ENCODE measurements at places on chromosomes 12 and 14.

DNA sequence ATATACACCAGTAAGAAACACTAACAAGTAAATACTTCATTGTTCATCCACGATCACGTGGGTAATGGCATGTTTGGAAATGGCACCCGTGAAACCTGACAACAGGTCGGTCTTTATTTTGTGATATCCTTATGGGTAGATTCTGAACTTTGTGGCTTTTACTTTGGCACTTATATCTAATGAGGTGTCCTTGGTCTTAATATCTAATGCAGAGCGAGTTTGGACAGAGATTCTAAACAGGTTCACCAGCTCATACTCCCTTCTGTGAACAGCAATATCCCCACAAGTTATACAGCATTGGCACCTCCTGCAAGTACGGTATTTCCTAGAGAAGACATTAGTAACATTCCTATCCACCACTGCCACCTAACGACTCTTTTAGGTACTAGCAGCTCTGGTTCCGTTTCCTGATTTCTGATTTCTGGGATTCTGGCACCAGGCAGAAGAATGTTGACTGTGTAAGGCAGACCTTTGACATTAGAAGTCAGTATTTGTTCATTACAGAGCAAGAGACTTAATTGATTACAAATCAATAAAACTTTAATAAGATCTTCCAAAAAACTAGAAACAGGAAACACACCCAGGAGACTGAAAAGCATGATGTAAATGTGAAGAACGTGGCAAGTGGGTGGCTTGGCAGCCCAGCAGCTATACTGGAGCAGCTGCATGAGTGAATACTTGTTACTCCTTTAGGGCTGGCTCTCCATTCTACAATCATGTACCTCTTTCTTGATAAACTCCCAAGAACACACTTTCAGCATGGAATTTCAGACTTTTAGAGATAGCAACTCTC, 2.5 kb downstream of the ANG start:
- peak; percentile 45 for DNase-seq

- no peak for DNase-seq
These were observed 8.0 kb downstream of the DUSP6 start for GRCh38 chr12:89344043-89344861.

GRCh38 chr12:84763107-84763506, 149.5 kb downstream of the SLC6A15 start:
- peak; percentile 93 for DNase-seq

GRCh38 chr12:8644345-8645248, 18.0 kb downstream of the MFAP5 start:
- DNase-seq: no peak

DNA sequence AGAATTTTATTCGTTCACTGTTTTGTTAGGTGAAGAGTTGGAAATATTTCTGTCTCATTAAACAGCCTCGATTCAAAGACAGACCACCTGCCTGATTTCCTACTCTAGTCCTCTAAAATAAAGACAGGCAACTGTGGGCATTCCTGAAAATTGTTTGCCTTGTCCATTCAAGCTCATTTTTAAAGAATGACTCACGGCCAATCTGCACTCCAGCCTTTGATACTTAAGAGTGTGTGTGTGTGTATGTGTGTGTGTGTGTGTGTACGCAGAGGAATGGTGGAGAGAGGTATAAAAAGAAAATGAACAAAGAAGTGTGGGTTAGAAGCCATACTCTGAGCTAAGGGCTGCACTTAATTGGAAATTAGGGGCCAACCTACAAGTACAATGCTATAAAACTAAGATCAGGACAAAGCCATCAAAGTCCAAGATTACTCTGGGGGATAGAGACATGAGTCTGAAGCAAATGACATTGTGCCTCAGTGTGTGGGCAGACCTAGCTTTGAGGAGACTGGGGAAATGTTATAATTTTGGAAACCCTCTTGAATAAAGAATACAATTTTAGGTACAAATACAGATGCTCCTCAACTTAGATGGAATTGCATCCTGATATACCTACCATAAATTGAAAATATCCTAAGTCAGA, 45.6 kb upstream of the SOCS2 start:
- DNase-seq: peak; percentile 98

Measured in astrocyte (in vitro differentiated cells and primary cell).